Left hindlimb (tissue), 1 donor: ENCODE measurements at places on chromosomes 5 and 9.

DNA sequence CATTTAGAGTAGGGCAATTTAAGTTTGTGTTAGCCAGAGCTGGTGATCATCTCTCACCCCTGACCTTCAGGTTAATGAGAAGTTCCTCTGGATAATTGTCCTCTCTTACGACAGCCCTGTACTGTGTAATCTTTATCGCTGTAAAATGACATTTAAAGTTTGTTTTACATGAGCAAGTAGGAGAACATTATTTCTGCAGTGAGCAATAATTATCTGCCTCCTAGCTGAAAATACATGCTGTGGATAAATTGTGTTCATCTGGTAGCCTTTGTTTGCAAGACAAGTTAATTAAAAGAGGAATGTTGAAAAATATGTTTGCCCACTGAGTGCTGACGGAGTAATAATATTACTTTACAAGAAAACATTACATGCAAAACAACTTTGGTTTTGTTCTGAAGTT, 1083.8 kb upstream of the NUDT12 start:
- no peak for DNase-seq

- DNase-seq, result no peak
Measured at GRCh38 chr5:90830058-90830457, 271.5 kb downstream of the ADGRV1 start.

DNA sequence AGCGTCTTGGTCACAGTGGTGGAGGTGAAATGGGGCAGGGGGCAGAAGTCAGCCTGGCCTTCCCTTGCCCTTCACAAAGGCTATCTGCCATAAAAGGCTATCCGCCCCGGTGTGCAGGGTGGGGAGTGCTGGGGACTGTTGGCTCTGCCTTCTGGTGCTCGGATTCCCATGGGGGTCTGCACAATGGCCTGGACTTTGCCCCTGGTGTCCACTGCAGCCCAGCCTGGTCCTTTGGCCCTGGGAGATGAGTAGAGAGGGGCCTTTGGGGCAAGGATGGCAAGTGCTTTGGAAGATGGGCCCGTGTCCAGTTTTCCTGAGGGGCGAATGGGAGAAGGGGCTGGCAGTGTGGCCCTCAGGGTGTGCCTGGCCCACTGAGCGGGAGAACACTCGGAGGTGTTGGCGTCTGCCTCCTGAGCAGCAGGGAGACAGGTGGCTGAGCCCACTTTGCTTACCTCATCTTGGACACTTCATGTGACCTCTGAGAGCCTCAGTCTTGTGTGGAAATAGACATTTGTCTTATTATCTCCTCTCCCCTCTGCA, 69.9 kb downstream of the HSPA4 start:
- DNase-seq, result no peak

DNA sequence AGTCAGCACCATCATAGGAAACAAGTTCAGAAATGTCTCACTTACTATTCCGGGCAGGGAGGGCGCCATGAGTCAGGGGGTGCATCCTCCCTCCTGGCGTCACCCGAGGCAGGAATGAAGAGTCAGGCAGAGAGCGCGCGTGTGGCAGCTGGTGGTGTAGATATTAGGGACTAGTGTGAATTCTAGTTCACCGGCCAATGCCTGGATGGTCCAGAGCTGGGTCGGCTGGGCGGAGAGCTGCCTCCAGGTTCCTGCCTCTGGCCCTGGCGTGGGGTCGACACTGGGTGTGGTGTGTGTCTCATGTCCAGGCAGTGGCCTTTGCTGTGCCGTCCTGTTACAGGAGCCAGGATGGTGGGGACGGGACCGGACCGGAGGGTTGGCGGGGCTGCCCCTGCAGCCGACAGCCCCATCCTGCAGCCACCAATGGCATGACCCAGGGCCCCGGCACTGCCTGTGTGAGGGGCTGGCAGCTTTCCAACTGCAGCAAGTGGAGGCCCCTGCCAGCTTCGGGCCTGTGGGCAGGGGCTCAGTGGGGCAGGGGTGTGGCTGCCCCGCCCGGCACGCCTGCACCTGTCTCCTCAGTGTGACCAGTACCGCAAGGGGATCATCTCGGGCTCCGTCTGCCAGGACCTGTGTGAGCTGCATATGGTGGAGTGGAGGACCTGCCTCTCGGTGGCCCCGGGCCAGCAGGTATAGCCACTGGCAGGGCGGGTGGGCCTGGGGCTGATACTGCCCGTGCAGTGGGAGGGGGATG, 9.1 kb downstream of the DIPK1B start:
- peak; percentile 42 for DNase-seq
